ENCODE measurements at places on chromosomes 4 and X.

GRCh38 chr4:47538825-47539154 is 53.7 kb downstream of the ATP10D start:
- no peak for DNase-seq

DNA sequence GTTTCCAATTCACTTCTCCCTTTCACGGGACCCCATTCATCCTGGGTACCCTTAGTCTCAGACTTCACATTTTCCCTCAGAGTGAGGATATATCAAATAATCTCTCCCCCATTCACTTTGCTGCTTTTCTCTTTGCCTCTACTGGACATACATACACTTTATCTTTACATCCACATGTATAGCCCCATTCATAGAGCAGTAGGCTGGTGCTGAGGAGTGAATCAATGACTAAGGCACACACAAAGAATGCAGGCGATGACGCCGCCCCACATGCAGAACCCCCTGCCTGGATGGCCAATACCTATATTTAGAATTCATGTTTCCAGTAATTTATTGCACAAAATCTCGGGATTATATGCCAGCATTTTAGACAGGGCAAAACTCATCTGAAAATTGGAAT is 554.3 kb upstream of the TENM3 start:
- no peak for DNase-seq

- DNase-seq: no peak
These were observed 12.4 kb downstream of the CASP6 start for GRCh38 chr4:109690690-109691410.

DNA sequence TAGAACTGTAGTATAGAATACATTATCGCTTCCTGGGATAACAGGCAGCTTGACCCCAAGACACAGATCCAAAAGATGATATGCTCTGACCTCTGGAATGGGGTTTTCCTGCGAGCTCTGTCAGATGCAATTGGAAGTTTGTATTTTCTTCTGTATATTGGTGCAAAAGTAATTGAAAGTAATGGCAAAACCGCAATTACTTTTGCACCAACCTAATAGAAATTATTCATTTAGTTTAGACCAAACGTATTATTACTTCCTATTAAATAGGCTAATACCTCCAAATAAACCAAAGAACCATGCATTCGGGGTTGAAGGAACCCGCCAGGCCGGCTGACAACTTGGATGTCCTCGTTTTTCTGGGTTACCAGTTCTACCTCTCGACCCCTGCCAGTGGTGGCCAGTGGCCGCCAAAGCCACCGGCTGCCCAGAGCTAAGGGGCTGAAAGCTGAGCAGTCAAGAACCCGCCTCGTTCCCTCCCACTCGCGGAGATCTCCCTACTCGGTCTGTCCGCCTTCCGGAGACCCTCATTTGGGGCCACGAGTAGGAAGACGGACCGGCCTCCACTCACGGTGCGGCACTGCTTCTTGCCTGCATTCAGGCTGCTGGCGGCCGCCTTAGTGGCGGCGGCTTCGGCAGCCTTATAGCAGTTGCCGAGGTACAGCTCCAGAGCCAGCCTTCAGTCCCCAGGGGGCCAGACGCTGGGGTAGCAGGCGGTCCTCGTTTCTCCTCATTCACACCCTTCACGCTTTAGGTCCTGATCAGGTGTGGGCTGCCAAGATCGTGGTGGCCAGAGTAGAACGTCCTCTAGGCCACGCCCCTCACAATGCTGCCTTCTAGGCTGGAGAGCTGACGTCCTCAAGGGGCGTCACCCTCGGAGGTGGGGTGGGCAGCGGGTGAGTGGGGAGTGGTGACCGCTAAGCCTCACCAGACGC is 121.9 kb downstream of the RBMX2 start:
- DNase-seq: no peak

DNA sequence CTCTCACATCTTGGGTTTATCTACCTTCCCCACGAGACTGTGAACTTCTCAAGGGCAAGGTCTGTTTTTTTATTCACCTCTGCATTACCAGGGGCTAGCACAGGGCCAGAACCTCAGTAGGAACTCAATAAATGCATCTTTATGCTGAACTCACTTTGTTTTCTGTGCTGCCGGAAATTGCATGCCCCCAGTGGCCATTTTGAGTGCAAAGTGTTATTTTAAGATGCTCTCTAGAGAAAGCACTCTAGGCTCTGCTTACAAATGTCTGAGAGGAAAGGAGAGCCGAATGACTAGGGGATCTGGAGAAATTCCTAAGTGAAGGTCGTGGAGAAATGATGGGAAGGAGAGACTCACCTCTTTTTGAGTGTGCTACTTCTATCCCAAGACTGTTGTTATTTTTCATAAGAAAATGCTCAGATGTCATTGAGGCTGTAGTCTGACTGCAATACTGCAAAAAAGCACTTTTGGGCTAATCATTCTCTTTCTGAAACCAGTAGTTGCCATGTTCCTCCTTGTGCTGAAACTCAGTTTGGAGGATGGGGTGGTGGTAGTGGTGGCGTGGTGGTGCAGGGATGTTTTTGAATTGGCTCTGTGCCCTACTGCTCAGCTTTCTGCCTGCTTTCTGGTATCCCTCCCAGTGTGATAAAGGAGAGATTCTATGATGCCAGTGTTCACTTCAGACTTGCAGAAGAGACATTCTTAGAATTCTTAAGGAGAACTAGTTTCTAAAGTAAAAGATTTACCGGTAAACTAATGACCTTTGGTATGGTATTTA is 41.3 kb downstream of the DOCK11 start:
- DNase-seq: peak; percentile 28

- DNase-seq: no peak
These were observed 17.4 kb downstream of the FAM9C start for GRCh38 chrX:13026877-13027652.

DNA sequence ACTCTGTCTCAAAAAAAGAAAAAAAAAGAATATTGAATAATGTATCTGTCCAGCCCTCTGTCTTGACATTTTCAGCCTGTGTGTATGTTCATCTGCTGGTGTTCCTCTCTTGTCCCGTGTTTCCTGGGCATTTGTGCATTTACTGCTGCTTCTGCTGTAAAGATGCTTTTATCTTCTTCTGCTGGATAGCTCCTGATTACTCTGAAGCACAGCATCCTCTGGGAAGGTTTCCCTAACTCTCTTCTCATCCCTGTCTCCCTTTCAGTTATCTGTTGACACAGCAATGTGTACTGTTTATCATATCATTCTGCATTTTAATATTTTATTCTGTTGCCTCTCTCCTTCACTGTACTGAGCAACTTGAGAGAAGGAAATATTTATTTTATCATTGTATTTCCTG is 74.2 kb upstream of the HPGD start:
- no peak for DNase-seq

GRCh38 chr4:72564184-72564583 is 4.8 kb downstream of the ADAMTS3 start:
- DNase-seq: peak; percentile 78

DNA sequence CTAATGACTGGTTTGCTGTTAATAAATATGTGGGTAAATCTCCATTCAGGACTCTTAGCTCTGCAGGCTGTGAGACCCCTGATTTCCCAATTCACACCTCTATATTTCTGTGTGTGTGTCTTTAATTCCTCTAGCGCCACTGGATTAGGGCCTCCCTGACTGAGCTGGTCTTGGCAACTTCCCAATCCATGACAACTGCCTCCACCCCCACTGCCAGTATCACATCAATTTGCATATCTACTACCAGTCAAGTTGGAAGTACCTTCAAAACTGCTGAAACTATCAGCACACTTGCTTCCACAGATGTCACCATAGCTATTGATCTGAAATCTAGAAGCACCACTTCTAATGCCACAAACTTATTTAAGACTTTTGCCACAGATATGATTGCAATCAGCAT is 27.6 kb downstream of the OPRPN start:
- peak; percentile 45 for DNase-seq

DNA sequence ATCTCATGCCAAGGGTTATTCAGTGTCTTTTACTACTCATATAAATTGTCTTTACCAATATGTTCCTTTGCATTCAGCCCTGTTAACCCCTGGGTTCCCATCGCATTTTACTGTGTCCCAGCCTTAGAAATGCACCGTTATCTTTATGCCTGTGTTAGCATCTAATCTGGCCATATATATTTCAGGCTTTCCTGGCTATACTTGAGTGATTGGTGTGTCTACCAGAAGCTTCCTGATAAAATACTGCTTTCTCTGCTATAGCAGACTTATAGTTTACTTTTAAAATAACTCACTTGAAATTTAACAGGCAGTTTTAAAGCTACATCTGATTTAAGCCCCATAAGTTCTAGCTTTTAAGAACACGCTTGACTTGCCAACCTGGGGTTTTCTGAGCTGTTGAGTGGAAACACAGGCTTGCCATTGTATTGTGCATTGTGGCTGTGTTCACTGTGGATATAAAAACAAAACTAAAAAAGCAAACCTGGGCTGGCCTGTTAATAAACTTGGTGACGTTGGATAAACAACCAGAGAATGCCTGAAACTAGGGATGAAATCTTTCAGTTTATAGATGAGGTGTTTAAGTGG is 185.3 kb upstream of the TAPT1 start:
- no peak for DNase-seq

DNA sequence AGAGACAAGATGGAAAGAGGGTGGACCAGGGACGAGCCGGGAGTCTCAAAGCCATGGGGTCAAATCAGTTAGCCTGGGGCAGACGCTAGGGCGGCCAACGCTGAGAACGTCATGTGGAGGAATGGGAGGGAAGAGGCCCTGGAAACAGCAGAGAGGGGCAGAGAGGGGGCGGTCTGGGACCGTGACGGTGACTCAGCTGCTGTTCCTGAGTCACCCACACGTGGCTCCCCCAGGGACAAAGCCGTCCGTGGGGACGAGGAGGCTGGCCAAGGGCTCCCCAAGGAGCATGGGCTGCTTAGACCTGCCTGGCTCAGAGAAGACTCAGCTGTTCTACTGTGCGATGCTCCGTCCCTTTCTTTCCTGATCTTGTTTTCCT is 108.4 kb upstream of the LRPAP1 start:
- no peak for DNase-seq

GRCh38 chr4:2457481-2458295 is 11.2 kb upstream of the RNF4 start:
- no peak for DNase-seq

DNA sequence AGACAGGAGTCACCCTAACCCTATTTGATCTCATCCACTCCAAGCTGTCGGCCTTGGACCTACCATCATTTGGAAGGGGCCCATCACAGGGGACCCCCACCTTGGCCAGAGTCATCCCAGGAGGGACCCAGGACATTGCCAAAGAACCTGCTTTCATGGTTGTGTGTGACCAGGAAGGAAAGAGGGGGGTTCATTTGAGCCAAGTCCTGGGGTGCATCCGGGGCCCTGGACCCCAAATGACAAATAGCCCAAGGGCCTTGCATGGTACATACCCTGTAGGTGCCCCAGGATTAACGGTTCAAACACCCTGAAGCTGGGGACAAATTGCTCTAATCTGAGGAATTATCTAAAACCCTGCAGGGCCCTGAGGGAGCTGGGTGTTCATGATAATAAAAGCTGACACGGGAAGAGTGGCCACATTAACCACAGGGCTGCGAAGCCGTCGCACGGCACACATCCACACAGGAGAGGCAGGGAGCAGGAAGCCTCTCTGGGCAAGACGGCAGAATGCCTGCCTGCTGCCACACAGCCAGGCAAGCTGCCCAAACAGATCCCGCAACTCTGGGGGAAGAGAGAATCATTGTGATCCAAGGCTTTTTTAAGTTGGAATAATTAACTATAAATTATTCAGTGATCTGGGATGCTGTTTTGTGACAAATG is 28.2 kb upstream of the PPP2R2C start:
- DNase-seq: no peak

GRCh38 chr4:86928400-86929255 is 6.2 kb upstream of the AFF1 start:
- no peak for DNase-seq

GRCh38 chrX:41381685-41382084 is 47.7 kb downstream of the DDX3X start:
- DNase-seq: peak; percentile 99

- no peak for DNase-seq
These were observed 159.9 kb downstream of the TRIML1 start for GRCh38 chr4:188299161-188299560.

- no peak for DNase-seq
These were observed 34.3 kb upstream of the PPP2R2C start for GRCh38 chr4:6506616-6507140.

DNA sequence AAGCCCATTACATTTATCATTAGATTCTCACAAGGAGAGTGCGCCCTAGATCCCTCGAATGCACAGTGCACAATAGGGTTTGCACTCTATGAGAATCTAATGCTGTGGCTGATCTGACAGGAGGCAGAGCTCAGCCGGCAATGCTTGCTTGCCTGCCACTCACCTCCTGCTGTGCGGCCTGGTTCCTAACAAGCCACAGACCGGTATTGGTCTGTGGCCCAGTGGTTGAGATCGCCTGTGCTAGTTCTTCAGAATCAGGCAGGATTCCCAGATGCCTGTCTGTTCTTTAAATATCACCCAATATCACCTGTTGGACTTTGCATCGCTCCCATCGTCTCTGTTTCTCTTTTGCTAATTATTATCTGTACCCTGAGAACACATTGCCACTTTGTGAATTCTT is 14.0 kb downstream of the DSPP start:
- no peak for DNase-seq

DNA sequence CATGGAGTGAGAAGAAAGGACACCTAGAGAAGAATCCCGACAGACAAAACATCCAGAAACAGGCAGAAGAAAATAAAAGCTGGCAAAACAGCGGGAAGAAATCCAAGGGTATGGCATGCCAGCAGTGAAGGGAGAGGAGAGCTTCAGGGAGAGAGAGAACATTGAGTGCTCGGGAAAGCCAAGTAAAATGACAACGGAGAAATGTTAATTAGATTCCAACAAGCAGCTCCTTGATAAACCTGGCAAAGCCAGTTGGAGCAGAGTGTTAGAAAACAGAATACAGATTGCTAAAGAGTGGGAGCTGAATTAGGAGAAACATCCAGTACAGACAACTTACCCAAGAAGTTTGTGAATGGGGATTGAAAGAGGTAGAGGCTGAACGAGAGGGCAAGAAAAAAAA is 40.4 kb upstream of the MAOA start:
- DNase-seq: no peak

- no peak for DNase-seq
These were observed 332.0 kb downstream of the TENM3 start for GRCh38 chr4:182575225-182575624.

- peak; percentile 66 for DNase-seq
These were observed 7.2 kb upstream of the IDS start for GRCh38 chrX:149512225-149512885.

DNA sequence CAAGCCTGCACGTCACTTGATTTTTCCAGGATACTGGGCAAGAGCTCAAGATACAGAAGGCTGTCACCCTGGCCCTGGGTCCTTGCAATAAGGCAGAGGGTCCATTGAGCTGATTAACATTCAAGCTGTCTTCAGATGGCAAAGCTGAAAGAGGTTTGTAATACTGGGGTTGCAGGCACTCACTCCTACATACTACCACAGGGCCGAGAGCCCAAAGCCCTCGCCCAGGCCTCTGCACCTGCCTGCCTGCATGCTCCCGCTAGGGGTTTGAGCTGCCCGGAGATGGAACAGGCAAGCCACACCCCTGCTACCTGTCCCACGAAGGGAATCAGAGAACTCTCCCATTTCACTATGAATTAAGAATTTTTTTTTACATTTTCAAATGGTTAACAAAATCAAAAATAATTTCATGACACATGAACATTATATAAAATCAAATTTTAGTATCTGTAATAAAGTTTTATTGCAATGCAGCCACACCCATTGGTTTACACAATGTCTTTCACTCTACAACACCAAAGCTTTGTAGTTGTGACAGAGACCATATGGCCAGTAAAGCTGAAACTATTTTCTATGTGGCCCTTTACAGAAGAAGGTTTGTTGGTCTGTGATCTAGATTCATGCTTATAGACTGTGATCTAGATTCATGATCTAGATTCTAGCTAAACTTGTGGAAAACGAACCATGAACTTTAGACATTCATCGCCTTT is 530.4 kb upstream of the IGFBP7 start:
- no peak for DNase-seq

Measured in MCF 10A (cell line).